ENCODE measurements at places on chromosomes 3 and 15.

- no peak for DNase-seq
Measured at GRCh38 chr3:190680691-190681090, 166.8 kb downstream of the IL1RAP start.

- DNase-seq, result no peak
Measured at GRCh38 chr3:146058241-146058640, 102.7 kb downstream of the PLOD2 start.

DNA sequence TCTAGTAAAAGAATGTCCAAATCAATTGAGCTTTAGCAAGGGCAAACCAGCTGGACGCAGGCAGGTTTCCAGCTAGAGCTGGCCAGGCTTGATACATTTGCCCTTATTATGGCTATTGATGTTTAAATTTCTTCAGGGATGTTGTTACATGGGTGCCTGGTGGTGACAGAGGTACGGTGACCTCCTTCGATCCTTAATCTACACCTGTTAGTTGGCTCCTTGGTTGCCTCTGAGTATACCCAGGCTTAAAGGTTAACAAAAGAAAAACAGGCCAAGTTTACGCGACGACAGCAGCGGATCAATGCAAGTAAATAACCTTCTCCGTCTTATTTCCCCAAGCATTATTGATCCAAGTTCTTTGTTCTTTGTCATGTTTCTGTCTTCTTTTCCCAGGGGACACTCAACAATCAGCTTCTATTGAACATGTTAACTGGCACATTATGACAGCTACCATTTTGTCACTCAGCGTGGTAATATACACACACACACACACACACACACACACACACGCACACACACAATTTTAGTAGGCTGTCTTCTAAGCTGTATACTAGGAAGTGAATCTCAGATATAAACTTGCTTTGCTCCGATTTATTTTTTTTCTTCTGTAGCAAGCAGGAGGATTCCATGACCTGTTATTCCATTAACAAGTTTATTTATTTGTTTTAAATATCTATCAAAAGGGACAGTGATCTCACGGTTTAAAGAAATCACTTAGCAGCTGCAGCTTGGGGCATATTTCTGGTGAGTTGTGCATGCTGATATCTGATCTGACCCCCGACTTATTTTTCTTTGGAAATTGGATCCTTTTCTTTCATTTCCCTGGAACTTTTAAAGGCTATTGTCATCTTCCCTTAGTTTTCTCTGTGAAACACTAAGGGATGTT lies 844.7 kb downstream of the MCTP2 start:
- no peak for DNase-seq

- DNase-seq, result no peak
Measured at GRCh38 chr3:63142681-63143080, 135.4 kb upstream of the SYNPR start.

DNA sequence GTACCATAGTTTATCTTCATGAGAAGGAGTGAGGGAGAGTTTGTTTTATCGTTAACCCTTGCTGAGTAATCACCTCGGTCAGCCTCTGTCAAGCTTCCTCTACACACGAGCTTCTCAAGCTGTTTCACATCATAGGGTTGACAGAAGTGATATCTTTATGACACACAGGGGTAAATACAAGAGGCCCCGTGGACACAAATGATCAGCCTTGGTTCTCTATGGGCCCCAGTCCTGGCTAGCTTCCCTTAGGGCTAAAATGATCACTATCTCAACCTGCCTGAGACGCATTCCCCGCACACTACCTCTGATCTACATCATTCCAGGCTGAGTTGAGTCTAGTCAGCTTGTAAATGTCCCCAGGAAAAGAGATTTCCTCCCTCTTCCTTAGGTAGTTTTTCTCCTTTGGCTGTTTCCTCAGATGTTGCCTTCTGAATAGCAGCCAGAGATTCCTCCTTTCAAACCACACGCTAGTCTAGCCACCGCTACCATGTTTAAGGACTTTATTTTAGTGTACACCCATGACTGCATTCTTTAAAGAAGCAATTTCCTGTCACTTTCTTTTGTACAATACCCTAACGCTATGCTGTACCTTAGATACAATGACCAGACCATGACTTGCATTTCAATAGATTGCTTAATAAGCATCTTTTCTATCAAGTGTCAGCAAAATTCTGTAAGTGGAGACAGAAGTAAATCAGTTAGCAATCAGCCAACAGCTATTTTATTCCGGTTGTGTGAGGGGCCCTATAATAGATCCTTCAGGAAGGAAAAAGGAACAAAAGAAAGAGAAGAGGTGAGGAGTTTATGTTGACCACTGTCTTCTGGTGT lies 35.1 kb upstream of the PPARG start:
- no peak for DNase-seq

GRCh38 chr3:48215466-48215865 lies 7.8 kb upstream of the CAMP start:
- no peak for DNase-seq

GRCh38 chr3:157746391-157746790 lies 243.2 kb upstream of the VEPH1 start:
- DNase-seq, result no peak

GRCh38 chr15:55703873-55704301 lies 39.1 kb downstream of the PRTG start:
- no peak for DNase-seq

GRCh38 chr3:58204720-58205119 lies 6.1 kb downstream of the DNASE1L3 start:
- no peak for DNase-seq

DNA sequence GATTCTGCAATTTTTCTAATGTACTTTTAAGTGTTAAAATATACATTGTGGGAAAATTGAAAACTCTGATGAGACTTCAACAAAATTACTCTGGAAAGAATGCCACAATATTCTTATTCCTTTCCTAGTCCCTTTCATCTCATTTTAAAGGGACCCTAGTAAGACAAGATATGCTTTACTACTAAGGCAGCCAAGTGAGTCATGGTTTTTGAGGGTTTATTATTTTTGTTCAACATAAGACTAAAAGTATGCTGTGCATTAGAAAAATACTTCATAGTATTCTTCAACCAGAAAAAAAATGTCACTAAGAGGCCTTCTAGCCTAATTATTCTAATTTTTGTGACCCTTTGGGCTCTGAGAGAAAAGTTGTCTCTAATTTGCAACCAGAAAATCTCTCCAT lies 7.4 kb downstream of the IL12A start:
- DNase-seq, result no peak

Measured in CD4-positive, alpha-beta memory T cell (primary cell).